T-cell (primary cell): ENCODE measurements at places on chromosomes 16 and 17. TPM values are rescaled to one million over a fixed set of nuclear protein-coding genes. Genes with fewer than 3 reads are reported as not detected.
A peak's percentile ranks its signal among the peaks of the same experiment; 100 is the strongest.

- DNase-seq, result no peak
Observed at GRCh38 chr16:83653785-83654184, 154.0 kb upstream of the HSBP1 start.

RASD1 gene
- 2.9 TPM for total RNA-seq

BEAN1 gene
- total RNA-seq, result not detected

- peak; percentile 11 for DNase-seq
Observed at GRCh38 chr16:21101631-21102420, 48.8 kb downstream of the DNAH3 start.

PRKCA gene
- total RNA-seq, result 77.7 TPM

DNA sequence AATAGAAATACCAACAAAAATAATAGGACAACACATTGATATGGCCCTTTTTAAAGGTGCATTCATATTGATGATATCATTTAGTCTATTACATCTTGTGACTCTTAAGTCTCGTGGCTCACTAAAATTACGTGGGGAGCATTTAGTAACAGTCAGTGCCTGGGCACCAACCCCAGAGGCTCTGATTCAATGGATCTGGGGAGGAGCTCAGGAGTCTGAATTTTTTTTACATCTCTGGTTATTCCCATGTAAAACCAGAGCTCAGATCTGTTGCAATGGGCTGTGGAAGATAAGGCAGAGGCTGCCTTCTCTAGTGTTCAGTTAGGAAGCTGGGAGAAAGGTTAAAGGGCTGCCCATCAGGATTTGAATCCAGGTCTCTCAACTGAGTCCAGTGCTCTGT is 549.9 kb upstream of the CDH5 start:
- DNase-seq, result no peak

GRCh38 chr16:63806794-63807506 is 1314.9 kb downstream of the CDH11 start:
- no peak for DNase-seq

C17orf100 gene
- total RNA-seq, result 1.5 TPM

DNA sequence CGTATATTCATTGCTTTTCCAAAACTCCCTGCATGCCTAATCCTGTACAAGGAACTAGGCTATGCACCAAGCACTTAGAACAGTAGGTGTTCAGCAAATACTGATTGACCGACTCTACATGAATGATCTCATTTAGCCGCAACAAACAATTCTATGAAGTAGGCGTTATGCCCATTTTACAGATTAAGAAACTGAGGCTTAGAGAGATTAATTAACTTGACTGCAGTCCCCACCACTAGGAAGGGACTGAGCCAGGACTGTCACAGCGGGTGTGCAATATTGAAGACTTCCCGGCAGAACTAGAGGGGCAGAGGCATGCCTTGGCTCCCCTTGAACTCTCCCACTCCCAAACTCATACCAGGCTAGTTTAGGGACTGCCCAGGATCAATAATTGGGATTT is 10.5 kb upstream of the N4BP1 start:
- DNase-seq, result no peak

GRCh38 chr16:60648290-60648689 is 1387.9 kb downstream of the CDH8 start:
- DNase-seq, result no peak

- no peak for DNase-seq
Observed at GRCh38 chr17:41724476-41725050, 9.9 kb downstream of the HAP1 start.

NEUROD2 gene
- not detected for total RNA-seq

DNA sequence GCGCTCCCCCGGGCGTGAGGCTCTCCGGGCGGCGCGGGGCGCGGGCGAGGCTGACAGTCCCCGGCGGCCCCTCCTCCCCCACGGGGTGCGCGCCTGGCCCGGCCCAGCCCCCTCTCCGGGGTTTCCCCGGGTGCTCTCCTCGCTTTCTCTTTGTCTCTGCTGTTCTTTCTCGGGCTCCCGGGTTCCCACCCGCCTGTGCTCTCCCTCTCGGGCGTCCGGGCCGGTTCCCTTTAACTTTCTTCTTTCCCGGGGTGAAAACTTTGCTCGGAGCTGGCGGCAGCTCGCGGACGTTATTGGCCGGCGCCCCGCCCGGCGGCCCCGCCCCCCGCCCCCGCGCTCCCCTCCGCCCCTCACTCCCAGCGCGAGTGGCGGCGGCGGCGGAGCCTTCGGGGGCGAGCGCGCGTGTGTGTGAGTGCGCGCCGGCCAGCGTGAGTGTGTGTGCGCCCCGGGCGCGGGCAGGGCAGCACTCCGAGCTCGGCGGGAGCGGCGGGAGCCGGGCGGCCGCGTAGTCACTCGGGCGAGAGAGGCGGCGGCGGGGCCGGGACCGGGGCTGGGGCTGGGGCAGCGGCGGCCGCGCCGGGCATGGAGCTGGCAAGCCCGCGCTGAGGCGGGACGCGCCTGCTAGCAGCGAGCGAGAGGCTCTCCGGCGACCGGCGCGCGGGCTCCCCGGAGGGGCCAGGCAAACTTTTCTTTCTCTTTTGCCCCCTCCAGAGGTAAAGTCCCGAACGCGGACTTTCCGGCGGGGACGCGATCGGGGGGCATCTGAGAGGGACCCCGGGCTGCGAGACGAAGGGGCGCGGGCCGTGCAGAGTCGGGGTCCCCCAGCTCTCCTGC is at the start of gene NTN1:
TSS of gene NTN1 (plus strand) at position 353 of the 834 bp plus-strand sequence. CDS start 864 bp downstream, outside the sequence.
- DNase-seq, result peak; percentile 39

DNA sequence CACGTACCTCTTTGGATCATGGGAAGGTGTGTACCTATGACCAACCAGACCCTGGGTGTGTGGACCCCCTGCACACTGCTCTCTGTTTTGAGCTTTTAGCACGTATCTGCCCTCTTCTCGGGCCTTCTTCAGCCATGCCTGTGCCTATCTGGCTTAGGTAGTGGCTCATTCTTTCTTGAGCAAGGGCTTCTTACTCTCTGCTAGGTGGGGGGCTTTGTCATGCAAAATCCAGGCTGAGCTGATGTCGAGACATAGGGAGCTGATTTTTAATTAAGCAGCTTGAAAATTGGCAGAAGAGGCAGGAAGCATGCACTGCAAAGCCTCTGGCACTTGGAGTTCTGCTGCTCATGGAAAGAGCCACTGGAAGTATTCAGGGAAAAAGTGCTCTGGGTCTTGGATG is 181.6 kb upstream of the IRX6 start:
- DNase-seq, result no peak

- DNase-seq, result no peak
Observed at GRCh38 chr16:41439-42068, 11.9 kb downstream of the POLR3K start.

PLXDC1 gene
- 6.3 TPM for total RNA-seq

- no peak for DNase-seq
Observed at GRCh38 chr17:32143527-32143870, 1.2 kb downstream of the RHOT1 start.

GRCh38 chr16:51197953-51198748 is 47.1 kb upstream of the SALL1 start:
- DNase-seq, result no peak

DNA sequence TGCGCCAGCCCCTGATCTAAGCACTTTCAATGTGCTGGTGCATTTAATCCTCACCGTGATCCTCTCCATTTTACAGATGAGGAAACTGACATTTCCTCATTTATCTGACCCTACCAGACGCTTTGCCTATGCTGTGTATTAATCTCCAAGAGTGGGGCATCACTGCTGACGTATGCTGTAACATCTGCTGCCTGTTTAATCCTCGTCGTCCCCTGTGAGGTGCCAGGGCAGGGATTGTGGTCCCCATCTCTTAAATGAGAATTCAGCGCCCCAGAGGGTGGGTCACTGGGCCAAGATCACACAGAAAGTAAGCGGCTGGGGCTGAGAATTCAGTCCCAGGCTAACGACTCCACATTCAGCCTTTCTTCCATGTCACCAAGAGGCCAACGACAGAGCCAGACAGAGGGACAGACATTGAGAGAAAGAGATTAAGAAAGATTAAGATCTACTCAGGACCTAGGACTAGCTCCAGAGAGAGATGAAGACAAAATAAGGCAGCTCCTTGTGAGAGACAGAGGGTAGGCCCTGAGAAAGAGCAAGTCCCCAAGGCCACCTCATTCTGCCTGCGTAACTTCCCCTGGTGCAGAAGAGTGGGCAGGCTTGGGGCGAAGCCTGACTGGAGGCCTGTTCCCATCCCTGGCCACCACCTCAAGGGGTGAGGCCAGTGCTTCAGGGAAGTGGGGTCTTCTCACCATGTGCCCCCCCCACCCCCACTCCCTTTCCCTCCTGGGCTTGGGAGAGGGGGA is 13.5 kb downstream of the CACNA1G start:
- DNase-seq, result no peak

GRCh38 chr17:76137351-76138233 is 3.5 kb downstream of the FOXJ1 start:
- DNase-seq, result no peak

CACNG5 gene
- not detected for total RNA-seq

DNA sequence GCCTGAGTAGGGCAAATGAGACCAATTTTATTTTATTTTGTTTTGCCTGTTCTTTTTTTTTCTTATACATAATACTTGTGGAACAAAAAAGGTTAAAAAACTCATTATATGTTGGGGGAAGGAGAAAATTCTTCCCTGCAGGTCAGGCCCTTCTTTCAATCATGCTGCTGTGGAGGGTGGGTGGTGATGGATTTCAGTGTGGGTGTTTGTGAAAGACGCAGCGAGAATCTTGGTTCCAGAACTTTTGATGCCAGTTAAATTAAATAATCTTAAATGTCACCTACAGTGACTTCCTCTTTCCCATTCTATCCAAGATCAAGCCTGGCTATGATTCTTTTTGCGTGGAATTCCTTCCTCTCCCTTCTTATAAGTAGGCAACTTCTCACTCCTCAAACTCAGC is 595.8 kb upstream of the EEF2KMT start:
- no peak for DNase-seq

- DNase-seq, result no peak
Observed at GRCh38 chr16:14608604-14609003, 21.5 kb downstream of the PARN start.

DNA sequence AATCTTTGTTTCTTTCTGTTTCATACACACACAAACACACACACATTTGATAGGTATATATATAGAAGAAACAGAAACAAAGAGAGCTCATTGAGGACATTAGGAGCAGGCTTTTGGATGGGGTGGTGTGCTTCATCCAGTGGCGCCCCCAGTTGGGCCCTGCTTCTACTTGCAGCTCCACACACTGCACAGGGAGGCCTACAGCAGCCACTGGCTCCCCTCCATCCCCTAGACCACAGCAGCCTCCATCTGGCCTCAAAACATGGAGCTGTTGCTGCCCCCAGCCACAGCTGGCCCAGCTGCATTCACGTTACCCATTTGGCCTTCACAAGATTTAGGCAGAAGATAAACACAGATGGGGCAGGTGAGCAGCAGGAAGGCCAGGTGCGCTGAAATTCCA is 33.1 kb upstream of the NF1 start:
- no peak for DNase-seq

SEPTIN1 gene
- total RNA-seq, result 259 TPM

DNA sequence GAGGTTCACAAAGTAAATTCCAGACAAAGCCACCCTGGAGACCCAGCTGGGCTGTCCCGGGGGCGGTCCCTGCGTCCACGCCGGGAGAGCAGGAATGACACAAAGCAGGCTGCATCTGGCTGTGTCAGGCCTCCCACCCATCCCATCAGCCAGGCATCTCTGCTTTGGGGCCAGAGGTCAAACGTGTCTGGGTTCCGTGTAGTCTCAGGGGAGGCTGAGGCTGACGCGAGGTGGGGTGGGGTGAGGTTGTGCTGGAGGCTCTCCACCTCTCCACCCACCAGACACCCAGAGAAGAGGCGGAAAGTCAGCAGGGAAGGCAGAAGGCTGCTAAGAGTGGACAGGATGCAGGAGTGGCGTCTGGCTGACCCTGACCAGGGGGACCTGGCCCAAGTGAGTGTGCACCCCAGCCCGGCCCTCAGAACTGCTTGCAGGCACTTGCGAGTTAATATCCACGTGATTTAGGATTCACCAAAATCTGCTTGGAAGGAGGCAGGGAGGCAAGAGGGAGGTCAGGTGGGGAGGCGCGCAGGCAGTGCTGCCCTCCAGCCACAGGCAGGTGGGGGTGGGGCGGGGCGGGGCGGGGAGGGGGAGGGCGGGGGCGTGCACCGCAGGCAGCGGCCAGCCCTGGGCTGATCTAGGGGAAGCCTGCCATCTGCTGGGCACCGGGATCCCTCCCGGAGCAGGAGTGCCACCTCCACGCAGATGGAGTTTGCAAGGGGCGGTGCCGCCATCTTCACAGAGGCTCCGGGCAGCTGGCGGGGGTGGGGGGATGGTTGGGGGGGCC is 44.3 kb downstream of the TBC1D16 start:
- DNase-seq, result peak; percentile 77

CDYL2 gene
- 32.1 TPM for total RNA-seq

EFCAB5 gene
- total RNA-seq, result 1.0 TPM

PRR11 gene
- 1.8 TPM for total RNA-seq

- DNase-seq, result no peak
Observed at GRCh38 chr16:3408561-3409197, 7.7 kb downstream of the ZNF174 start.

CDH16 gene
- total RNA-seq, result not detected

CDH8 gene
- not detected for total RNA-seq

GRCh38 chr17:78019367-78019975 is 61.0 kb downstream of the TNRC6C start:
- no peak for DNase-seq

DNA sequence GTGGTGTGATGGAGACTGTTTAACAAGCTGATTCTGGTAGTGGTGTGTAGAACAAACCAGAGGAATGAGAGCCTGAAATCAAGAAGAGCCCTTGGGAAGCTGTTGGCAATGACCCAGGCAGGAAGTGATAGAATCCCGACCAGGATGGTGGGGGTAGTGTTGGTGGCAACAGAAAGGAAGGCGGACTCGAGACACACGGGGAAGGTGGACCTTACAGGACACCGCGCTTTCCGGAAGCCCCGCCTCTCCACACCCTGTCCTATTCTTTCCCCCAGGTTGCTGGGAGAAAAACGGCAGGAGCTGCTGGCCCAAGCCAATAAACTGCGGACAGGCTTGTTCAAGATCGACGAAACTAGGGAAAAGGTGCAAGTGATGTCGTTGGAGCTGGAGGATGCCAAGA is 30.0 kb upstream of the KDM6B start:
- DNase-seq, result no peak

DNA sequence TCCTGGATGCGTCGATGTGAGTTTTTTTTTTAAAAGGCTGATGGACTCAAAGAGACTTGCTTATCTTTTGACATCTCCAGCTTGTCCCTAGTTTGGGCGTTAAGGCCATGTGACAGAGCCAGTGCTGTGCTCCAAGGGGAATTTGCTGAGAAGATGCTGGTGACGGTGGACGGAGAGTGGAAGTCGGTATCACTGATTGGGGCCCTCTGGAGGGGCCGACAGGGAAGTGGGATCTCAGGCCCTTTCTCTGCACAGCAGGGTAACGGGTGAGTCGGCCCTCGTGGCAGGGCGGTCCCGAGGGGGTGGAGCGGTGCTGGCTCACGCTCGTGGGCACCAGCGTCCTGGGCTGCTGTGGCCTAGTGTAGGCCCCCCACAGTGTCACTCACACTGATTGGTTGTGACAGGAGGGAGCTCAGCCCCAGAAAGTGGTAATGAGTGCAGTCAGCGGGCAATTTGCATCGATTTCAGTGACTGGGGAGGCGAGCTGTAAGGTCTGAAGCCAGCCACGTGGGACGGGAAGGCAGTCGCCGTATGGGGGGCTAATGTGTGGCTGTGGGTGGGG is 91.3 kb downstream of the TBC1D16 start:
- DNase-seq, result no peak
